Suppressor macrophage treated with lipopolysaccharide for 4 hours (primary cell): ENCODE measurements at places on chromosomes 5 and 9.

DNA sequence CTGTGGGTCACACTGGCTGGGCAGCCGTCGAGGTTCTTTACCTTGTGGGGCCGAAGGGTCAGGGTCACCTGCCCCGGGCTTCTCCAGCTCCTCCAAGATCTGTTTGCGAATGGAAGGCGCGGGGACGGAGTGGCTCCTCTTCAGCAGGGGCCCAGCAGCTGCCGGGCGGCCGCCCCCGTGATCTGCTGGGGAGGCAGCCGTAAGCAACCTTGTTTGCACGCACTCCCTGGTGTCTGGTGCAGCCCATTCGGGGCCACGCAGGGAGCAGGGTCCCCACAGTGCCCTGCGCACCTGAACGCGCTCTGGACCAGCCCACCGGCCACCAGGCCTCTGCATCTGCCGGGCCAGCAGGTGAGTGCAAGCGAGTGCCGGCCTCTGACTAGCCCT is 34.9 kb downstream of the PNPLA7 start:
- DNase-seq = no peak

DNA sequence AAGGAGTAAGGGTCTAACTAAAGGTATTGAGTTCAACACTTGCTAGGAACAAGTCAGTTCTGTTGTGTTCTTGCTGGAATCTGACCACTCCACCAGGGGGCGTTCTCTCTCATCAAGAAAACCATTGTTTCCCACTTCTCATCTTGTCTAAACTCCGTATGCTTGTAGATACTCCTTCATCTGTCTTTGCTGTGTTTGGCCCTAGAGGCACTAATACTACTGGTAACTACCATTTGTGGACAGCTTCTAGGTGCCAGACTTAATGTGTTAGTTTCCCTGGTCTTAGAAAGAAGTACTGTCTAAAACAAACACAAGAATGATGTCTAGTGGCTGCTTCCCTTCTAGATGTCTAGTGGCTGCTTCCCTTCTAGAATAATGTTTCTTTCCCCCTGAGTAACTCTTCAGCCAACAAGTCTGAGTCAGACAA is 18.7 kb upstream of the PTPDC1 start:
- DNase-seq = peak; percentile 80

GRCh38 chr9:89743216-89743572 is 138.4 kb downstream of the GADD45G start:
- no peak for DNase-seq

DNA sequence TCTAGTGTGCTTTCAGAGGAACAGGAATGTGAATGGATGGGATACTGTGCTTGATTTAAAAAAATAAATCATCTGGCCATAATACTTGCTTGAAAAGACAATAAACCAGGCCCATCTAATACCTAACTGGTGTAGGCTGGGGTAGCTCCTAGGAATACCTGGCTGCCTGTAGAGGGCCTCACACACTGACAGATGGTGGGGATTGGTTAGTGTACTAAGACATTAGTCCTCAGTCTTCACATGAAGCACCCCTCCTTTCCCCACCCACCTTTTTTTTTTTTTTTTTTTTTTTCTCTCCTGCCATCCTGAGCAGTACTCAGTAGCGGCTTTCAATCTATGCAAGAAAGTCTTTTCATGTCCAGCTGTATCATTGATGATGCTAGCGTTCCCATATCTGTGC is 130.5 kb downstream of the ADGRV1 start:
- no peak for DNase-seq

DNA sequence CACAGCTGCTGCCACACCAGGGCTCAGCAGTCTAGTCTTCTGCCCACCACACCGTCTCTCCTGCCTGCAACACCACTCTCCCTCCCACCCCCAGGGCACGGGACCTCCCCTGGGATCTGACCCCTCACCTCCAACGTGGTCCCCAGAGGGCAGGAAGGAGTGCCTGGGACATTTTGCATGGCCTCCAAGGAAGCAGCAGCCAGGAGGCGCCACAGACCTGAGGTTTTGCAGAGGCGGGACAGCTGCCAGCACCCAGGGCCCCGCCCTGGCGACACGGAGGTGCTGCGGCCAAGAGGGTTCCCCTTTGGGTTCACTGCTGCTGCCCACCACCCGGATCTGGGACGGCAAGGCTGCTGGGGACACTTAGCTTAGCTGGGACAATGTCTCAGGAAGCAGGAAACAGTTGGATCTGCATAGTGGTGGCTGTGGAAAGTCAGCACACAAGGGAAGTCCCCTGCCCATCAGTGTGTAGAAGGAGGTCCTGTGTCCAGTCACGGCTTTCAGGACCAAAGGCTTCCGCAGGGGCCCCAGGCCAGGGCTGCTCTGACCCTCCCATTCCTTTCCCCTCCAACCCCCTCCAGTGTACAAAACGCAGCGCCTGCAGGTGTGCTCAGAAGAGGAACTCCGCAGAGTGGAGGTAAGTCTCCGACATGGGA is 13.8 kb downstream of the PROP1 start:
- peak; percentile 5 for DNase-seq

DNA sequence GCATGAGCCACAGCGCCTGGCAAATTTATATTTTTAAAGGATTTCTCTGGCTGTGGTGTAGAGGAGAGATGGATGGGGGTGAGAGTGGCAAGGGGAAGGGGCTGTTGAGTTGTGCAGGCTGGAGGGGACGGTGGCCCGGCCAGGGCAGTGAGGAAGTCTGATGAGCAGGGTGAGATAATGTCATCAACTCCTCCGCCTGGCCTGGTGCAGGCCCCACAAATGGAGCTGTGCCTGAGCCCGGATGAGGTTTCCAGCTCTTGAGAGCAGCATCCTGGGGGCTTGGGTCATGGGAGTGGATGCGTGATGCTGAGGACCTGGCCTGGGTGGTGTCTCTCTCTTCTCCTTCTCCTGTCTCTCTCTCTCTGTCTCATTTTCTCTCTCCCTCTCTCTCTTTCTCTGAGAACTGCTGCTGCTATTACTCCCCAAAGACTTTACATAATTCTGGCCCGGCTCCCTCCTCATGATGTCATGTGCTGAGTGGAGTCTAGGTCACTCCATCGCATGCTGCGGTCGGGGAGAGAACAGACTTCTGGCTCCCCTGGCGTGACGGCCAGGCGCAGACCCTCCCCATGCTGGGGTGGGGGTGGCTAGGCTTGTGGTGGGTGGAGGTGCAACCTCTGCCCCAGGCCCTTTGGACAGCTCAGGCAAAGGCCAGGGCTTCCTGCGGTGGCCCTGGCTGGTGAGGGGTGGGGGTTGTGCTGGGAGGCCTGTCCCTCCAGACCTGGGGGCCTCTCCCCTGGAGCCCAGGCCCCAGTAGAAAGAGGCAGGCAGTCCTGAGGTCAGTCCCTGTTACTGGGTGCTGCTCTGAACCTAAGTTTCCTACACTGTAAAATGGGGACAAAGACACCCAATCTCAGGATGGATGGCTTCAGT is 26.4 kb downstream of the FGF18 start:
- no peak for DNase-seq

- DNase-seq = no peak
Measured at GRCh38 chr5:170629566-170630175, 125.9 kb downstream of the KCNIP1 start.

- peak; percentile 49 for DNase-seq
Measured at GRCh38 chr5:36691226-36691625, 84.8 kb downstream of the SLC1A3 start.

- DNase-seq = no peak
Measured at GRCh38 chr9:81190659-81191058, 498.7 kb downstream of the TLE1 start.

DNA sequence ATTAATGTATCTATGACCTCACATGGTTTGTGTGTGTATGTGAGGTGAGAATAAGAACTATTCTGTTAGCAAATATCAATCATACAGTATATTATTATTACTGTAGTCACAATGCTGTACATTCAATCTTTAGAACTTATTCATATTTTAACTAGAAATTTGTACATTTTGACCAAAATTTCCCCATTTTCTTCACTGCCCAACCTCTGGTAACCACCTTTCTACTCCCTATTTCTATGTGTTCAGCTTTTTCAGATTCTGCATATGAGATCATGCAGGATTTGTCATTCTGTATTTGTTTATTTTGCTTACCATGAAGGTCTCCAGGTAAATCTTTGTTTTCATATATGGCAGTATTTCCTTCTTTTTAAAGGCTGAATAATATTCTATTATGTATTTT is 607.9 kb downstream of the SLCO4C1 start:
- no peak for DNase-seq

DNA sequence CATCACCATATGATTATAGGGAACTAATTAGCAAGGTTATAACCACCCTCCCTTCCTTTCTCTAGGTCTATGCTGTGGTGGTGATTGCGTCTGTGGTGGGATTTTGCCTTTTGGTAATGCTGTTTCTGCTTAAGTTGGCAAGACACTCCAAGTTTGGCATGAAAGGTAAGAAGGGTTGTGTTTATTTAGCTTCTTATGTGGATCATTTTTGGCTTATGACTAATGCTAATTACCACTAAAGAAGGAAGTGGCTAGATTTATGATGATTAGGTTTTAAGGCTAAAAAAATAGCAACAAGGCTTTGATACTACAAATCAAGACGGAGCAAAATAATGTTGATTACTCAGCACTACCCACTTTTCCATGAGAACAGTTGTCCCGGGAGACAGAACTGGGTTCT is 82.4 kb downstream of the NTRK2 start:
- no peak for DNase-seq

GRCh38 chr5:32059761-32060530 is 114.2 kb downstream of the GOLPH3 start:
- no peak for DNase-seq

- DNase-seq = peak; percentile 11
Measured at GRCh38 chr9:1018121-1018520, 32.0 kb upstream of the DMRT2 start.

- no peak for DNase-seq
Measured at GRCh38 chr9:113361304-113362018, 12.1 kb downstream of the BSPRY start.

GRCh38 chr9:124295159-124295794 is 37.5 kb downstream of the NEK6 start:
- no peak for DNase-seq

DNA sequence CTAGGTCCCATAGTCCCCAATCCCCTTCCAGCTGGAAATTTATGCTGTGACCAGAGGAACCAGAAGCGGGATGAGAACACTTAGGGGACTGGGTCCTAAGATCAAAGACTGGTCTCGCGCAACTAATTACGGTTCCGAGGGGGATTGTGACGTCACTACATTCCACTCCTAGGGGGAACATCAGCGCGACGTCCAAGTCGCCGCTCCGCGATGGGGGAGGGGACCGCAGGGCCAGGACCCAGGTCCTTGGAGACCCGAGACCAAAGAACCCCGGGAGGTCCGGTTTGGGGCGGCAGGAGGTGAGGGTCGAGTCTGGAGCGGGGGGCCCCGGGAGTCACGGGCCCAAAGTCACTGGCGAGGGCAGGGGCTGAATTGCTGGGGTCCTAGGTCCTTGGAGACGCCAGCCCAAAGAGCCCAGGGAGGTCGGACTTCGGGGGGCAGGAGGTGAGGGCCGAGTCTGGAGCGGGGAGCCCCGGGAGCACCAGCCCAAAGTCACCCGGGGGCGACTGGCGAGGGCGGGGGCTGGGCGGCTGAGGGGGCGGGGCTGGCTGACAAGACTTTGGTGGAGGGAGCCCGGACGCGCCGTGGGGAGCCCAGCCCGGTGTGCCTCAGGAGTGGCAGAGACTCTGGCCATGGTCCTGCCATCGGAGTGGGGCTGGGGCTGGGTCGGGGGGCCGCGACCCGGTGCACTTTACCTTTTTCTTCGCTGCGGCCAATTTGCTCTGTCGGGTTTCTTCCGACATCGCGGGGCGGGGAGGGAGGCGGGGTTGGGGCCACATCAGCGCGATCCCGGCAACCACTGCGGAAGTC is at the start of gene GOLGA2:
GOLGA2 (minus strand) TSS at position 810 of the 810 bp plus-strand sequence; CDS start at position 779, 31 bp downstream.
- DNase-seq = peak; percentile 20

GRCh38 chr5:54832858-54833257 is 152.5 kb downstream of the ESM1 start:
- DNase-seq = peak; percentile 90

GRCh38 chr5:76046741-76047140 is 36.4 kb upstream of the SV2C start:
- DNase-seq = no peak

DNA sequence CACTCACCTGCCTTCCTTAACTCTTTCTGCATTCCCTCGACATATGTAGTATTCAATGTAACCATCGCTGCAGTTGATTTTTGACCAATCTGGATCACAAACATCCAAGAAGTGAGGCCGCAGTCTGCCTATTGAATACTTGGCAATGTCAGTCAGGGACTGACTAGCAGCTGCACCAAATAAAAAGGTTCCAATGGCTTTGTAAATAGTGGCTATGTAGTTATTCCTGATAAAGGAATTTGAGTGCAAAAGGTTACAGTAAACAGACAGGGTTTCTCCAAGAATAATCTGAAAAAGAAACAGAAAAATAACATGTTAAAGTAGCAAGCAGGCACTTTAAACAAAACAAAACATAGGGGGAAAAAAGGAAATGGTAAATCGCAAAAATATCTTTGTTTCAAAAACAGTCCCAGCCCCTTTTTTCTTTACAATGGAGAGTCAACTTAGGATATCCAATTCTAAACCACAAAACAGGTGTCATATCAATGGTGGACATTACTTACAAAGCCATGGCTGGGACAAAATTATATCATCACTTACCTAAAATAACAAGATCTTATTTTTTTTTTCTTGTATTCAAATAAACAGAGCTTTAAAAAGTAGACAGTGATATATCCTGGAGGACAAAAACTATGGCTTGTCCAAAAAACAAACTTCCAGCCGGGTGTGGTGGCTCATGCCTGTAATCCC is 66.8 kb downstream of the PLPP1 start:
- DNase-seq = no peak

DNA sequence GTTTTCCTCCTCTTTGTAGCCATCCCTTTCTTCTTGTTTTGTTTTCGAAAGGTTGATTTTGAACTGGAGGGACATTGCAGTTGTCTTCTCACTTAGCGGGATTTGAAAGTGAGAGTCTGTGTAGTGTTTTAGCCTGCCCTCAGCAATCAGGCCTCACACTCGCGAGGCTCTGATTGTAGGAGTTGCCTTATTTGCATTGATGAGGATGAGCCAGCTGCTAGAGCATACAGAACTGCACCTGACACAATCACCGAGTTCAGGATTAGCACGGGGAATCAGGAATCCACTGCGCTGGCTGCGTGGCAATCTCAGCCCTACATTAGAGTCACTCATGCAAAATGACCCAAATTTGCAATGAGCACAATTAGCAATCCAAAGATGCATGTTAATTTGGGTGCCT is 122.5 kb upstream of the TMEM161B start:
- DNase-seq = no peak

GRCh38 chr5:138492560-138493045 is 27.3 kb downstream of the EGR1 start:
- DNase-seq = no peak

- no peak for DNase-seq
Measured at GRCh38 chr5:106522296-106522695, 1148.4 kb downstream of the EFNA5 start.

- DNase-seq = no peak
Measured at GRCh38 chr9:113485761-113486115, 22.2 kb downstream of the RGS3 start.

GRCh38 chr5:71782393-71782770 is 63.3 kb downstream of the CARTPT start:
- no peak for DNase-seq

DNA sequence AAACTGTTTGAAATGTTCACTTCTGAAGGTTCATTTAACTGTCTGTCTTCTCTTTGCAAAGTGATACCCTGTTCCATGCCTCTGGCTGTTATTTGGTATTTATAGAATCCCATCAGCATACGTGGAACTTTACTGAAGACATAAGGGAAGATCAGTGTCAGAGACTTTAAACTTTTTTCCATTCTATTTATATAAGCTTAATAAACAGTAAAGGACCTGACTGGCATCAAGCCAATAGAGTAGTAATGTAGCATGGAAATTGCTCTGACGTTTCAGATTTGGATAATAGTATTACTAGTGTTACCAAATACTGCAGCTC is 94.9 kb upstream of the MINAR2 start:
- no peak for DNase-seq

GRCh38 chr9:116345393-116345792 is 191.8 kb downstream of the PAPPA start:
- DNase-seq = no peak
